ENCODE measurements at places on chromosomes 5 and 9. TPM values are rescaled to one million over a fixed set of nuclear protein-coding genes. Genes with fewer than 3 reads are reported as not detected.

Gene HTR1A
- total RNA-seq: not detected

Gene SLC12A7
- total RNA-seq: 38.8 TPM

Gene ARL14EPL
- not detected for total RNA-seq

Gene THG1L
- total RNA-seq: 7.1 TPM

Gene THOC3
- 55.6 TPM for total RNA-seq

Gene FOXD4L5
- total RNA-seq: not detected

Gene CDC25C
- 2.4 TPM for total RNA-seq

Gene SLIT3
- total RNA-seq: not detected
